T-helper 17 cell (primary cell): ENCODE measurements at places on chromosomes 13 and 19.

GRCh38 chr13:19181021-19181620 lies 503 bp downstream of the TUBA3C start:
- no peak for DNase-seq

DNA sequence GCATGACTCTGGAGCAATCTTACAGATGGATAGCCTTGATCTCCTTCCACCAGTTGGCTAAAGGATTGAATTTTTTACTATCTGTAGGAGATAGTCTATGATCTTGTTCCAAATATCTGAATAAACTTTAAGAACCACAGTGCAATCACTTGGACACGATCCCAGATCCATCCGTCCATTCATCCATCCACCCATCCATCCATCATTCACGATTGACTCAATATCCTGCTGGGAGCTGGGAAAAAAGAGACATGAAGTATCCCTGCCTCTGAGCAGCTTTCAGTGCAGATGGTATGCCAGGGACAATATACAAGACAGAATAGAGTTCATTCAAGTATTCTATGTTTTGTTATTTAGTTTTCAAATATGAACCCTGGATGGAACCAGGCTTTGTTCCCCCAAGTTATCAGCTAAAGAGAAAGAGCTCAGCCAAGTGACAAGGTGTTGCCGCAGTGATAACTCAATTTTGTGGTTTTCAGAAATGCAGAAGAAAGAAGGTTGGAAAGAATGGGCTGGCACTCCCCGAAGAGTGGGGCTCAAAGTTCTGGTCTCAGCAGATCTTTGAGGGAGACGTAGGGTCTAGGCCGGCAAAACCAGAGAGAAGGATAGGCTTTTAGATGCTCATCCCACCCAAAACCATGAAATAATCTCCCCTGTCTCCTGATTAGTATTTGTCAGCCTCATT lies 66.3 kb downstream of the IRS2 start:
- DNase-seq = no peak

GRCh38 chr19:16860118-16860517 lies 28.7 kb upstream of the F2RL3 start:
- DNase-seq = no peak

DNA sequence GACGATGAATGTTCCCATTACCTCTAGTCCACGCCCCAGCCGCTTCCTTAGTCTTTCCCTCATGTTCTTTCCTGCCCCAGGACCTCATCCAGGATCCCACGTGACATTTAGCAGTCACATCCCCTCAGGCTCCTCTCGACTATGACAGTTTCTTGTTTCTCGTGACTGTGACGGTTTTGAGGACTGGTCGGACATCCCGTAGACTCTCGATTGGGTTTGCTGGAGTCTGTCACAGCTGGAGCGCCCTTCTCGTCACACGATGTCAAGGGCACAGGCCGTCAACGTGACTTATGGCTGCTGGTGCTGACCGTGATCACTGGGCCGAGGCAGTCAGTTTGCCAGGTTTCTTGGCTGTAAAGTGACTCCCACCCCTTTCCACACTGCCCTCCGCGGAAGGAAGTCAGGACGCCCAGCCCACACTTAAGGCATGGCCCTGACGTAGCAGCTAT lies 22.8 kb downstream of the ELAVL1 start:
- DNase-seq = no peak

GRCh38 chr13:26561651-26562511 lies 4.4 kb downstream of the WASF3 start:
- no peak for DNase-seq

DNA sequence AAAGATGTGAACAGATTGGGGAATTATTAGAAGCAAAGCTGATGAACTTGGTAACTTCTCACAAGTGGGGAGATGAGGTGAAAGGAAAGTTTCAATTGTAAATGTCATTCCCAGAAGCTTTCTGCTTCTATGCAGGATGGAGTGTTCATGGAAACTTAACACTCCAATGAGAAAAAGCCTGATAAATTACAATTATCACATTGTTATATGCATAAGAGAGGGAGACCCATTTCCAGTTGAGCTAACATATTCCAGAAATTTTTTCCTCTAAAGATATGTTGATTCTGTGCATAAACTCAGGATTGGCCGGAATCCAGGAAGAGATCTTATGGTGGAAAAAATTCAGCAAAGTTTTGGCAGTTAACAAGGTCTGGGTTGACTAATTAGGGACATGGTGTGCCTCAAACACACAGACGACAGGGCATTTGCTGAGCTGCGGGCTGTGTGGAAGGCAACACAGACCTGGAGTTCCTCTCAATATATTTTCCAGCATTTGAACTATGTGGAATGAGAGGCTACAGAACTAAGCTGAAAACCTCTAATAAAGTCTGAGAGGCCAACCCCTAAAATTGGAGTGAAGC lies 64.9 kb upstream of the FGF14 start:
- DNase-seq = no peak

DNA sequence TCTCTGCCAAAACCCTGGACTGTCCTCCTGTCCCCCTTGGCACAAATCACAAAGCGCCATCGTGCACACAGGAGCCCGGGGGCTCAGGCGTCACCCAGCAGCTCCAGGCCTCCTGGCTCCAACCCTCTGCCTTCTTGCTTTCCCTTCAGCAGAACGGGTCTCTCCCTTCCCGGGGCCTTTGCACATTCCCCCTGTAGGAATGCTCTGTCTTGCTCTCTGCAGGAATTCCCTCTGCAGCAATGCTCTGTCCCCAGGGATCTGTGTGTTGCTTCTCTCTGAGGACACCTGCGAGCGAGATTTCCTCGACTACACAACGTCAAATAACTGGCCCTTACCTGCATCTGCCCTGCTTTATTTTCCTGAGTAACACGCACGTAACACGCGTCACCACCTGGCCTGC lies 13.3 kb upstream of the RASA3 start:
- no peak for DNase-seq

- DNase-seq = no peak
These were observed 253.5 kb downstream of the PCDH20 start for GRCh38 chr13:61162106-61162505.

DNA sequence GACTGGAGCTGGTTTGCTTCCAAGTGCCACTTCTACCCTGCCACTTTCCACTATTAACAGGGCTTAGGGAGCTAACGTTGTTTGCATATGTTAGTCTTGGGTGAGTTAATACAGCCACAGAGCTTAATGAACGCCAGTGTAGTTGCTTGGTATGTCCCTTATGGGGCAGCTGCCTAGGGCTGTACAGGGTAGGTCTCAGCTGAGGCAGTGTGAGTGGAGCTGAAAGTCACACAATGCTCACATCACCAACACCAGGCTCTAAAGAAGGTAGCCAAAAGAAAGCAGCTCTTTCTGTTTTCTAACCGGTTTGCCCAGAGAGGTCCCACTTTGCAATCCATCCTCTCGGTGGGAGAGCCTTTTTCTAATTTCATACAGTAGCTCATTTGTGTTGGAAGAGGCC lies 186.2 kb downstream of the RGCC start:
- DNase-seq = no peak

GRCh38 chr13:19993024-19993423 lies 34.5 kb downstream of the ZMYM2 start:
- no peak for DNase-seq

GRCh38 chr19:32038021-32038920 lies 307.1 kb upstream of the ZNF507 start:
- DNase-seq = no peak

GRCh38 chr13:51230477-51231105 lies 8.4 kb downstream of the FAM124A start:
- no peak for DNase-seq

- DNase-seq = no peak
These were observed 9.2 kb downstream of the ZNF536 start for GRCh38 chr19:30381366-30381765.

- DNase-seq = no peak
These were observed 235.9 kb downstream of the PCDH20 start for GRCh38 chr13:61179741-61180140.

- no peak for DNase-seq
These were observed 3.8 kb upstream of the SLC7A9 start for GRCh38 chr19:32873247-32873959.

GRCh38 chr13:98761126-98761985 lies 8.9 kb upstream of the SLC15A1 start:
- no peak for DNase-seq

GRCh38 chr13:102721800-102722231 lies 27.0 kb upstream of the METTL21C start:
- no peak for DNase-seq

DNA sequence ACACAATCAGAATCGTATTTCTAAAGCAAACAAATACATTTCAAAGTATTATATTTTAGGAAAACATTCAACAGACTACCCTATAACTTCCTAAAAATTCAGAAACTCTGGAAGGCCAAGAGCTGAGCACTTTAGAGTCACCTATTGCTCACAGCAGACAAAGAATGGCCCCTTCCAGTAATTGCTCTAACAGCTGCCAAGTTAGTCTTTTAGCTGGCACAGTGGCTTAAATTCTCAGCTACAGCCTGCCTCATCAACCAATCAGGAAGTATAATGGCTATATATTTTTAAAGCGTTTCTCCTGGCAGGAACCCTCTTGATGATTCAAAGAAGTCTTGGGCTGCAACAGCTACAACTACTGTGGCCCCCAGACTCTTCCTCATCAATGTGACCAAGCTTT lies 14.9 kb upstream of the SLITRK5 start:
- DNase-seq = no peak

- DNase-seq = no peak
These were observed 922 bp downstream of the PLEKHG2 start for GRCh38 chr19:39413272-39413910.

- DNase-seq = no peak
These were observed 97.5 kb upstream of the FBXL3 start for GRCh38 chr13:77124423-77124822.

DNA sequence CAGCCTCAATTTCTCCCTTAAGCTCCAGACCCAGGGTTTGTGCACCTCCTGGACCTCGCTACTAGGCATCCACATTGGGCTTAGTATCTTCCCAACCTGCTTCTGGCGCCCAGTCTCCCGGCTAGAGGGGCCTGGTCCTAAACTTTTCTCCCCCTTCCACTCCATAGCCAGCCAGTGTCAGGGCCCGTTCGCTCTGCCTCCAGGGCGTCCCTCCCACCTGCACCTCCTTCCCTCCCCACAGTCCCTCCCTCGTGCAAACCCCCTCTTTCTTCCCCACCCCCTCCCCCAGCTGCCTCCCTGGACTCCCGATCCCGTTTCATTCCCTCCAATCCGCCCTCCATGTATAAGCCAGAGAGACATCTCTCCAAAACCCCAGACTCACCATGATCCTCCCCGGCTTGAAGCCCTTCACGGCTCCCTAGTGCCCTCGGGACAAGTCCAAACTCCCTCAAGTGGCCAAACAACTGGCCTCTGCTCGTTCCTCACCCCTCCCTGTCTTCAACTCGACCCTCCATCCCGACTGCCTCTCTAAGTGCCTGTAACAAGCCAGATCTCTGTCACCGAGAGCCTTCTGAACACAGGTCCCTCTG lies 997 bp upstream of the SAMD4B start:
- peak; percentile 21 for DNase-seq

DNA sequence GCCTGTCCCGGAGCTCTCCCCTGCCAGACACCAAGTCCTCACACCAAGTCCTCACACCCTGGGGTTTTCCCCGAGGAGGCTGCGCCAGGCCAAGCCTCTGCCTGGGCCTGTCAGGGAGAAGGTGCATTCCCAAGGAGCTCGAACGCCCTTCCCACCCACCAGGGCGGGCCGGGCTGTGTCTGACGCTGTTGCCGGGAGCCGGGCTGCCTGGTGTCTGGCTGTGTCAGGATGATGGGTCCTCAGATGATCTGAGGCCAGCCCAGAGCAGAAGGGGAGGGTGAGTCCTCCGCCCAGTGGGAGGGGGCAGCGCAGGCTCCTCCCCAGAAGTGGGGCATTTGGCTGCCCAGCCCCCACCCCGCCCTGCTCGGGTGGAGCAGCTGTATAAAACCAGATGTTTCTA lies 2.3 kb upstream of the HAS1 start:
- no peak for DNase-seq

DNA sequence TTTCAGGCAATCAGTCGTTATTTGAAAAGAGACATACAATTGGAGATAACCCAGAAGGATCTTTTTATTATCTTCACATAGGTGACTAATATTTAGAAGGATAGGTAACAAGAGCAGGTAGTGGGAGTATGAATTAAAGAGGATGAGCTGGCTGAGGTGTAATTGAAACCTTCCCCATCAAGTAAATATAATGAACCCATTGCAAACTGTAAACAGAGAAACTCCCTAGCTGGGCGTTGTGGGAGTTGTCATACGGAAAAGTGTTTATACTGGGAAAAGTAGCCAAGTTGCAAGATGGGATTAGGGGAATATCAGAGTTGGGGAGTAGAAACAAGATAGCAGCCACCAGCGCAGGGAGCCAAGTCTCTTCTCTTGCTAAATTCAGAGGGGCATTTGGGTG lies 448.4 kb downstream of the COG6 start:
- no peak for DNase-seq

- no peak for DNase-seq
These were observed 125.9 kb downstream of the COG6 start for GRCh38 chr13:39781381-39781780.

- DNase-seq = no peak
These were observed 539.7 kb downstream of the DACH1 start for GRCh38 chr13:71327266-71327665.

DNA sequence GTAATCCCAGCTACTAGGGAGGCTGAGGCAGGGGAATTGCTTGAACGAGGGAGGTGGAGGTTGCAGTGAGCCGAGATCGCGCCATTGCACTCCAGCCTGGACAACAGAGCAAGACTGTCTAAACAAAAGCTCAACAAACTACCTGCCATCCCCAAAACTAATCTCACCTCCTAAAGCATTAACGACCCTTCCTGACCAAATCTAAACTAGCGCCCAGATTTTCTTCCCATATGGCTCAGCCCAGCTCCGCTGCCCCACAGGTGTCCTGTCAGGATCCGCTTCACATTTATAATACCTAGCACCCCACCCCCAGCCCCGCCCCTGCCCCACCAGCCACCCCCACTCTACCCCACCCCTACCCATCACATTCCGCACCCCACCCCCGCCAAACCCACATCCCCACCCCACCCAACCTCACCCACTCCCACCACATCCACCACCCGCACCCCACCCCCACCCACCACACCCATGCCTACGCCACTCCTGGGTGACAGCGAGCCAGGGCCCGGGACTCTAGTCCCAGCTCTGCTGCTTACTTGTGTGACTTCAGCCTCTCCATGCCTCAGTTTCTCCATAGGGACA lies 599 bp downstream of the C19orf12 start:
- peak; percentile 52 for DNase-seq

DNA sequence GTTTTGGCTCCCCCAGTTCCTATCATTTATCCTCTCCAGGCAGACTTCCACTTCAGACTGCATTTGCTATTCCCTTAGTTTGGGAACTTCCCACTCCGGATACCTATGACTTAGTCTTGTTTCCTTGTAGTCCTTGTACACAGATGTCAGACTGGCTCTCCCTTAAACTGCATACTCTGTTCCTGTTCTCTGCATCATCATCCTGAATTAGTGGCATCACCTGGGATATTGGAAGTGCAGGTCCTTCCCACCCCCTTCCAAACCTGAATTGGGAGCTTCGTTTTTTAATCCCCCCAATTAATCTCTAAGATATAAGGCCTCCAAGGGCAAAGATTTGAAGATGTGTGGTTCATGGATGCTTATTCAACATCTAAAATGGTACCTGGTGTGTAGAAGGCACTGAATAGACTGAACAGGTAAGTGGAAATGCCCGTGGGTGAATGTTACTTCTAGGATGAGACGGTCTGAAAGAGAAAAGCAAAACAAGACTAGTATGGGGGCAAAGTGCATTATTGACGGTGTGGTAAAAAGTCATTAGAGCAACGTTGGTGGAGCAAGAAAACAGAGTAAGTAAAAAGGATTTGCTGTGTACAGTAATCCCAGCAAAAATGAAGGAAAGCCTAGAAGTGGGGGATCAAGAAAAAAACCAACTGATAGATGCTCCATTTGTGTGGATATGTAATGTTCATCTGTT lies 9.6 kb downstream of the MIR17HG start:
- no peak for DNase-seq

GRCh38 chr13:63855457-63856118 lies 2439.9 kb upstream of the PCDH20 start:
- no peak for DNase-seq
